Hepatocyte (in vitro differentiated cells): ENCODE measurements at places on chromosomes 5 and 9.

DNA sequence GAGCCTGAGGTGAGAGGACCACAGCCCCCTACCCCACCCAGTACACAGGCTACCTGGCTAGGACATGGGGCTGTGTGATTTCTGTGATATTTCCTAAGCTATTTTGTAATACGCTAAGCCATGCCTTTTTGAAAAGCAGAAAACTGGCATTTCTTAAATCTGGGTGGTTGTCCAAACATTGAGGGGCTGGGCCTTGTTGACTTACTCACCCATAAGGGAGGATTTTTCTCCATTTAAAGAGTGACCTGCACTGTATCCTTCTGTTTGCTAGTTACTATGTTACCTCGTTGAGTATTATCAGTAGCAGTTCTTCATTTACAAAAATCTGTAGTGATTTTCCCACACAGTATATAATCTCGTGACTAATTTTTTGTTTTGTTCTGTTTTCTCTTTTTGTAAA, 117.5 kb upstream of the OTULINL start:
- peak overlapping the region; percentile 74 for H3K27ac ChIP-seq
- no peak for DNase-seq
- H3K4me3 ChIP-seq, result no peak overlapping the region
- no peaks in the 10 kb centered on the region for H3K27me3 ChIP-seq
- H3K36me3 ChIP-seq, result no peaks in the 10 kb centered on the region

- H3K27me3 ChIP-seq, result no peaks in the 10 kb centered on the region
- no peaks in the 10 kb centered on the region for H3K4me1 ChIP-seq
- H3K36me3 ChIP-seq, result no peaks in the 10 kb centered on the region
- H3K27ac ChIP-seq, result no peak overlapping the region
- no peak for DNase-seq
Measured at GRCh38 chr5:94442991-94443390, 175.4 kb downstream of the KIAA0825 start.

GRCh38 chr5:139565411-139566305, 4.5 kb downstream of the UBE2D2 start:
- H3K4me3 ChIP-seq, result no peak overlapping the region
- H3K36me3 ChIP-seq, result no peaks in the 10 kb centered on the region
- no peak for DNase-seq
- H3K4me1 ChIP-seq, result peaks cover 35% of the 10 kb centered on the region
- H3K27me3 ChIP-seq, result no peaks in the 10 kb centered on the region
- peak overlapping the region; percentile 11 for H3K27ac ChIP-seq

GRCh38 chr9:87657893-87658292, 68.0 kb upstream of the CTSL start:
- H3K27ac ChIP-seq, result no peak overlapping the region
- DNase-seq, result no peak
- H3K4me3 ChIP-seq, result no peak overlapping the region

- peaks cover 22% of the 10 kb centered on the region for H3K4me1 ChIP-seq
- no peaks in the 10 kb centered on the region for H3K36me3 ChIP-seq
- peak overlapping the region; percentile 38 for H3K27ac ChIP-seq
- H3K4me3 ChIP-seq, result peak overlapping the region; percentile 39
- DNase-seq, result no peak
Measured at GRCh38 chr9:127937056-127937387, 632 bp downstream of the DPM2 start.

DNA sequence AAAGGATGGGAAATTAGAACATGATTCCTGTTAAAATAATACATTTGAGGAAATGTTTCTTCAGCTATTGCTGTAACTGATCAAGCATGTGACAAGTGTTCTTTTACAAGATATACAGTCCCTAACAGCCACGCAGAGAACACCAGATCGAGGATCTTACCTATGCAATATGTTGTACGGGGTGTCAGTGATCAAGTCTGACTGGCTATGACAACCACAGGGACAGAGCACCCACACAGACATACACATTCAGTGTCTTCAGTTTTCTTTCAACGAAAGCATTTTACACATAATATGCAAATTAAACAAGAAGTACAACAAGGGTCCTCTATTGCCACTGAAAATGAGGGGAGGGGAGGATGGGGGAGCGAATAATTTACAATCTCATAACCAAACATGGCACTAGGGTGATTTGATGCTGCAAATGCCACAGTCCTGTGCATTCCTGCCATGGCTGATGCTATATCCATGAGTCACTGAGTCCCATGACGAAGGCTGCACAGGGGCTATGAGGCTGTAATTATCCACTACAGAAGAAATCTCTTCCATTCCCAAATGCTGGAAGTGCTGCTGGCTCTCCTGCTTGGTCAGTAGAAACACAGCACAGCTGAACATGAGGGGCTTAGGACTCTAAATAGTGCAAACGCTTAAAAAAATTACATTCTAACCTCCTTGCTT, 118.2 kb downstream of the KLHL3 start:
- H3K4me3 ChIP-seq, result no peak overlapping the region
- H3K27me3 ChIP-seq, result no peaks in the 10 kb centered on the region
- H3K4me1 ChIP-seq, result no peaks in the 10 kb centered on the region
- DNase-seq, result no peak
- no peak overlapping the region for H3K27ac ChIP-seq

GRCh38 chr5:43357878-43358281, 44.7 kb upstream of the HMGCS1 start:
- no peaks in the 10 kb centered on the region for H3K27me3 ChIP-seq
- H3K4me3 ChIP-seq, result no peak overlapping the region
- H3K27ac ChIP-seq, result no peak overlapping the region
- H3K36me3 ChIP-seq, result no peaks in the 10 kb centered on the region
- DNase-seq, result no peak

DNA sequence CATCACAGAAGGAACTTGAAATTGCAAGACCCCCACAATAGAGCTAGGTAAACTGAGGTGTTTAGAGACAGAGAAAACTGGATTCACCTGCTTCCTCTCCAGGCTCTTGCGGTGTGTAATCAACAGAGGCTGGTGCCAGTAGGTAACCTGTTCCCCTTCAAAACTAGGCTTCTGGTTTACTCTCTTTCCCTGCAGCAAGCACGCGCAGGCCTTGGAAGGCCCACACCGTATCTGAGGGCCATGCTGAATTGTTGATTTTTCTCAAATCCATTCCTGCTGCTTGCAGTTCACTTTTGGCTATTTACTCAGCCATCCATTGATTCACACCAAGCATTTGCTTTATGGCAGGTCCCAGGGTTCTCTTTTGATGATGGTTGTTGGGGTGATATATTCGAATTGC, 667 bp upstream of the FRRS1L start:
- no peak overlapping the region for H3K27ac ChIP-seq
- no peaks in the 10 kb centered on the region for H3K36me3 ChIP-seq
- H3K4me3 ChIP-seq, result no peak overlapping the region
- DNase-seq, result no peak
- H3K27me3 ChIP-seq, result peaks cover 23% of the 10 kb centered on the region

- no peak overlapping the region for H3K4me3 ChIP-seq
- no peak overlapping the region for H3K27ac ChIP-seq
- no peaks in the 10 kb centered on the region for H3K4me1 ChIP-seq
- no peaks in the 10 kb centered on the region for H3K36me3 ChIP-seq
- no peak for DNase-seq
Measured at GRCh38 chr5:120609570-120609969, 145.5 kb downstream of the PRR16 start.

- no peak for DNase-seq
- no peaks in the 10 kb centered on the region for H3K36me3 ChIP-seq
- H3K4me1 ChIP-seq, result no peaks in the 10 kb centered on the region
- H3K4me3 ChIP-seq, result no peak overlapping the region
- H3K27ac ChIP-seq, result no peak overlapping the region
Measured at GRCh38 chr5:111299831-111300432, 75.7 kb downstream of the CAMK4 start.

DNA sequence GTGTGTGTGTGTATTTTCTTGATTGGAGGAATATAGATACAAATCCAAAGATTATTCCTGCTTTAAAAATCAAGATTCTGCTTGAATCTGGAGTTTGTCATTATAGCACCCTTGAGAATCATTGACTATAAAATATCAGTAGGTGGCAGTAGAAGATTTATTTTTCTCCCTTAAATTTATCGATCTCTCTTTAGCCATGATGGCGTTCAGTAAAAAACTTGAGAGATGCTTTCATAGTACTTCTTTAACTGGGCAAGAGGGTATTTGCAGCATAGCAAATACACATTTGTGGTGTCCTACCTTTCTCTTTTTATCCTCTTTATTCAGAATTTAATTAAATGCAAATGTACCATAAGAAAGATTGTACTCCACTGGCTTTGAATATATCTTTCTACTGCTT, 307.7 kb downstream of the ADGRV1 start:
- H3K27ac ChIP-seq, result peak overlapping the region; percentile 11
- H3K4me1 ChIP-seq, result no peaks in the 10 kb centered on the region
- no peaks in the 10 kb centered on the region for H3K36me3 ChIP-seq
- H3K4me3 ChIP-seq, result no peak overlapping the region
- DNase-seq, result no peak

GRCh38 chr5:108661024-108661423, 86.7 kb upstream of the FER start:
- no peaks in the 10 kb centered on the region for H3K36me3 ChIP-seq
- no peaks in the 10 kb centered on the region for H3K27me3 ChIP-seq
- H3K4me1 ChIP-seq, result no peaks in the 10 kb centered on the region
- no peak for DNase-seq
- no peak overlapping the region for H3K4me3 ChIP-seq

GRCh38 chr5:140240987-140241706, 61.8 kb downstream of the PFDN1 start:
- peak; percentile 90 for DNase-seq
- H3K4me3 ChIP-seq, result no peak overlapping the region
- peak overlapping the region; percentile 91 for H3K27ac ChIP-seq

DNA sequence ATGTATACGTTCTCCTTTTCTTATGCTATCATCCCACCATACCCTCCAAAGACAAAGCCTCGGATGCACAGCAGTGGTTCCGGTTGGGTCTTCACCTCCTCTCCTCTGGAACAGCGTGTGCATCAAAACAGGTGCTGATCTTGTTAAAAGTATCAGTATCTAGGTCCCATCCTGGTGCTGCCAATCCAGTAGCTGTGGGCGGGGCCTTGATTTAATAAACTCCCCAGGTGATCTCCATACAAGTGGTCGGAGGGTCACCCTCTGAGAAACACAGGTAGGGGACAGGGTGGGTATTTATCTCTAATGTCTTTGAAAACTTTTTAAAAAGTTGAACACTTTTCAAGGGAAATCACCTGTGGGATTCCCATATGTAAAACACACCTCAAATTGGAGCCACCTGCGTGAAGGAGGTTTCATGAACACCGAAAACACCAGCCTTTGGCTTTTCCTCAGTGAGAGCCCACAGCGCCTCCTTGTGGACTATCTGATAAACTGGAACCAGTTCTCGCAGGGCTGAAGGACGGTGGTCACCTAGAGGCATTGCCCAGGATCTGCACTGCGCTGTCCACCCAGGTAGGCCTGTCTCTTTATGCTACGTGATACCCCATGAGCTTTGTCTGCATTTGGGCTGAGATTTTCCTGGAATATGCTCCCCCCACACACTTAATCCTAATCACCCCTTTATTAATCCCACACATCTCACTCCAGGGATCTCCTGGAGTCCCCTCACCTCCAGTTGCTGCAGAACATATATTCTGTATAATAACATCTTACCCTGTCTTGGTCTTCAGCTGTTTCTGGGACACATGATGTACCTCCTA, 80.5 kb upstream of the EPB41L4B start:
- no peaks in the 10 kb centered on the region for H3K4me1 ChIP-seq
- H3K27me3 ChIP-seq, result no peaks in the 10 kb centered on the region
- no peak overlapping the region for H3K4me3 ChIP-seq

- peak; percentile 72 for DNase-seq
- H3K27me3 ChIP-seq, result no peaks in the 10 kb centered on the region
- H3K27ac ChIP-seq, result peak overlapping the region; percentile 84
- peaks cover 56% of the 10 kb centered on the region for H3K4me1 ChIP-seq
Measured at GRCh38 chr5:135437796-135438560, 9.2 kb downstream of the DCANP1 start.

- H3K27me3 ChIP-seq, result no peaks in the 10 kb centered on the region
Measured at GRCh38 chr9:108057421-108058134, 568.0 kb upstream of the KLF4 start.

GRCh38 chr5:171957591-171958251, 48.7 kb downstream of the FBXW11 start:
- DNase-seq, result no peak
- H3K4me1 ChIP-seq, result peaks cover 35% of the 10 kb centered on the region
- no peaks in the 10 kb centered on the region for H3K36me3 ChIP-seq
- no peak overlapping the region for H3K27ac ChIP-seq
- no peaks in the 10 kb centered on the region for H3K27me3 ChIP-seq
- no peak overlapping the region for H3K4me3 ChIP-seq

DNA sequence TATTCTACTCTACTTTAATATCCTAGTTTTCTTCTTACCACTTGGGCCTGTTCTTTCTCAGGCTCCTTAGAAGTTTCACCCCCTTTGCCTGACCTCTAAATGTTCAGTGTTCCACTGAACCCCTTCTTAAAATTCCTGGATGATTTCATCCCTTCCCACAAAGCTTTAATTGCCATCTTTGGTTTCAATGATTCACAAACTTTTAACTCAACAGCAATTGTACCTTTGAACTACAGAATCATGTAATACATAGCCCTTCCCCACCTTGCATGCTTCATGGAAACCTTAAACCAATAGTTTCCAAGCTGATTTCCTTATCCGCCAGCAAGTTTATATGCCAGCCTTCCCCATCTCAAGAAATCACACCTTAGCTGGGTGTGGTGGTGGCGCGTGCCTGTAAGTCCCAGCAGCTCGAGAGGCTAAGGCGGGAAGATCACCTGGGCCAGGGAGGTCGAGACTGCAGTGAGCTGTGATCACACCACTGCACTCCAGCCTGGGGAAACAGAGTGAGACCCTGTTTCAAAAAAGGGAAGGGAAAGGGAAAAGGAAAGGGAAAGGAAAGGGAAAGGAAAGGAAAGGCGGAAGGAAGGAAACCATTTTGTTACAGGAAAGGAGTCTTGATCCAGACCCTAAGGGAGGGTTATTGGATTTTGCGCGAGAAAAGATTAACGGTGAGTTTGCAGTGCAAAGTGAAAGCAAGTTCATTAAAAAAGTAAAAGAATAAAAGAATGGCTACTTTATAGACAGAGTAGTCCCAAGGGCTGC, 1023.7 kb upstream of the DMAC1 start:
- peaks cover 5% of the 10 kb centered on the region for H3K4me1 ChIP-seq
- H3K27me3 ChIP-seq, result no peaks in the 10 kb centered on the region
- H3K27ac ChIP-seq, result peak overlapping the region; percentile 27
- H3K4me3 ChIP-seq, result no peak overlapping the region
- DNase-seq, result no peak

- H3K36me3 ChIP-seq, result no peaks in the 10 kb centered on the region
- H3K4me3 ChIP-seq, result no peak overlapping the region
- H3K27me3 ChIP-seq, result no peaks in the 10 kb centered on the region
Measured at GRCh38 chr5:148381906-148382305, 1.9 kb upstream of the FBXO38 start.

DNA sequence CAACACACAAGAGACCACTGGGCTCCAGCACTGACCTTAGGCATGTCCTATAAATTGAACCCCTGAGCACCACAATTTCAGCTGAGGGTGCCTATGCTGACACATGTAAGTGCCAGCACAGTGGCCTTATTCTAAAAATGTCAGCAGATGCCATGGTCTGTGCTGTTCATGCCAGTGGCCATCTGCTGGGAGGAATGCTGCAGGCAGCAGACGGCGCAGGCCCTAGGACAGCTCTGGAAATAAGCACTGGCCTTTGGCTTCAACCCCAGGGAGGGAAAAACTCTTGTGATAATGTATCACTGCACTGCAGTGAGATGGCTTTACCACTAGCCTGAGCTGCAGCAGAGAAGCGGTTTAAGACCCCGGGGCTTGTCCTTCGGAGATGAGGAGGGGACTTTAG, 98.5 kb downstream of the SYK start:
- H3K27ac ChIP-seq, result no peak overlapping the region
- H3K27me3 ChIP-seq, result no peaks in the 10 kb centered on the region
- H3K4me1 ChIP-seq, result no peaks in the 10 kb centered on the region
